Astrocyte (in vitro differentiated cells and primary cell): ENCODE measurements at places on chromosomes 6 and 20. TPM values are rescaled to one million over a fixed set of nuclear protein-coding genes. Genes with fewer than 3 reads are reported as not detected.

DNA sequence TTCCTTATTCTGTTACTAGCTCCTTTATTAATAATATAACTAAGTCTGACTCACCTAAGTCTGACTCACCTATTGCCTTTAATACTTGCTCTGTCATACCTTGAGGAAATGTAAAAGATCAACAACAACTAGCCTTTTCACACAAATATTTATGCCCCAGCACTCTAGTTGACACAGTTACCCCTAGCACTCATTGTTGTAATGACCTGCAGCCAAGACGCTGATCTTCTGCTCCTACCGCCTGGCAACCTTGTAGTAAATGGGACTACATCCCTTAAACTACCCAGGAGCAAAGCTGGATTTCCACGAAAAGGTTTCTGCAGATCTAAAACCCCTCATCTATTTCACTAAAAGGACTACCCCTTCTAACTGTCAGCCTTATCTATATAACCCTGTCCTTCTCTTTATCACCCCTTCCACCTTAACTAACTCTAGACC is 90.0 kb downstream of the PLG start:
- H3K27me3 ChIP-seq: no peaks in the 10 kb centered on the region
- H3K4me1 ChIP-seq: no peaks in the 10 kb centered on the region
- no peak overlapping the region for H3K4me3 ChIP-seq
- no peak overlapping the region for H3K27ac ChIP-seq
- no peaks in the 10 kb centered on the region for H3K36me3 ChIP-seq
- DNase-seq: no peak

GRCh38 chr6:157978021-157978783 is 3.5 kb upstream of the SYNJ2 start:
- H3K36me3 ChIP-seq: no peaks in the 10 kb centered on the region
- no peaks in the 10 kb centered on the region for H3K27me3 ChIP-seq
- H3K27ac ChIP-seq: no peak overlapping the region
- no peak for DNase-seq
- peaks cover 13% of the 10 kb centered on the region for H3K4me1 ChIP-seq

DNA sequence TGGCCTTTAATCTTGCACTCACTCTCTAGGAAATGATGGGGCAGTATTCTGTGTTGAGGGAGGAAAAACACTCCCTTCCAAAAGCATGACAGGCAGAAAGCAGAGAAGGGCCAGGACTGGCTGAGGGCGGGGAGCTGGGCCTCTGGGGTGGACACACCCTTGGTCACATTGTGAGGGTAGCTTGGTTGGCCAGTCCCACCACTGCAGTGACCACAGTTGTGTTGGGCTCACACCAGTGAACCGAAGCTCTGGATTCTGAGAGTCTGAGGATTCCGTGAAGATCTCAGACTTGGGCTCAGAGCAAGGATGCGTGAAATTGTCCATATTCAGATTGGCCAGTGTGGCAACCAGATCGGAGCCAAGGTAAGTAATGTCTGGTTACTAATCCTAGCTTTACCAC is at the start of gene TUBB1:
TUBB1 (plus strand) TSS at position 213 of the 400 bp plus-strand sequence; CDS start at position 307, 94 bp downstream.
- DNase-seq: no peak
- H3K27ac ChIP-seq: no peak within 1 kb of the TSS

DNA sequence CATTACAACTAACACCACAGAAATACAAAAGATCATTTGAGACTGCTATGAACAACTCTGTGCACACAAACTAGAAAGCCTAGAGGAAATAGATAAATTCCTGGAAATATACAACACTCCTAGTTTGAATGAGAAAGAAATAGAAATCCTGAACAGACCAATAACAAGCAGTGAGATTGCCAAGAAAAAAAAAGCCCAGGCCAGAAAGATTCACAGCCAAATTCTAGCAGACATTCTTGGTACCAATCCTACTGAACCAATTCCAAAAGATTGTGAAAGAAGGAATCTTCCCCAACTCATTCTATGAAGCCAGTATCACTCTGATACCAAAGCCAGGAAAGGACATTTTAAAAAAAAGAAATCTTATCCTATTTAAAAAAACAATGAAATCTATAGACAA is 7.0 kb upstream of the CDK19 start:
- H3K27ac ChIP-seq: no peak overlapping the region
- H3K36me3 ChIP-seq: no peaks in the 10 kb centered on the region
- DNase-seq: no peak

GRCh38 chr6:134378426-134378825 is 60.5 kb upstream of the SGK1 start:
- H3K36me3 ChIP-seq: no peaks in the 10 kb centered on the region
- H3K27me3 ChIP-seq: no peaks in the 10 kb centered on the region
- no peak overlapping the region for H3K4me3 ChIP-seq
- no peak for DNase-seq

Gene RAET1E
- not detected in 2 replicates for total RNA-seq

Gene ERVFRD-1
- not detected in 2 replicates for total RNA-seq

Gene FKBP5
- 4.2 and 4.6 TPM in 2 replicates for total RNA-seq

Gene DOK5
- total RNA-seq: 0.82 and 1.2 TPM in 2 replicates

Gene KCNQ5
- 0.43 and 2.0 TPM in 2 replicates for total RNA-seq

Gene KHDRBS2
- total RNA-seq: not detected in 2 replicates

Gene SPATS1
- total RNA-seq: not detected in 2 replicates
